Right ventricle myocardium inferior (tissue), 1 donor: ENCODE measurements at places on chromosomes 16 and 17.
A peak's percentile ranks its signal among the peaks of the same experiment; 100 is the strongest.

DNA sequence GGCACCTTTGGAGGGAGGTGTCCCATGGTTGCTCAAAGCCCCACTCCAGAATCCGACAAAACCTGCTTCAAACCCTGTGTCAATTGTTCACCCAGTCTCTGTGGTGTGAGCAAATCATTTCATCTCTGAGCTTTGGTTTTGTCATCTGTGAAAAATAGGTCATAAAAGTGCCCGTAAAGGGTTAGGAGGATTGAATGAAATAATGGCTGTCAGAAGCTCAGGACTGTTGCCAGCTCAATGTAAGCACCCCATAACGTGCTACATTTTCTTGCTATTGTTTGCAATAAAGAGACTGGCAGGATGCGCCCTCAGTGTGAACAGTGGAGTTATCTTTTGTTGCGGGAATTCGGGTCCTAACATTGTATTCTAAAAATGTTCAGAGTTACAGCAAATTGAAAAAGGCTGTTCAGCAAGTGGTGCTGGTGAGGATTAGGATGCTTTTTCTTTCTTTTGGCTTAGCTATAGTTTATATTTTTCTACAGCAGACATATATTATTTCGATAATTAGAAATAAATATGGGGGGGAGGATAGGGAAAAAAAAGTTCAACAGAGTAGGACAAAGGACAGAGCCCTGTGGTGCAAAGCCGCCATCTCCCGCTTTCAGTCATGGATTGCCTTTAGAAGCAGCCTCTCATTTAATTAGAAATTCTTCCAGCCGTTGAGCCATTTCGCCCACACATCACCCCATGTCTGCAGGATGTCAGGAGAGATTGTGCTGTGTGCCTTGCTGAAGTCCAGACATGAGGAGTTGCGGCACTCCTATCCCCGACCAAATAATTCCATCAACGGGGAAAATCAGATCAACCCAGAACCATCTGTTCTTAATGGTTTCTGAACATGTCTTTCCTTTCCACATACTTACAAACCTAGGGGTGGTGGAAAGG lies 20.9 kb upstream of the PYY start:
- no peak for DNase-seq

- no peak for DNase-seq
Measured at GRCh38 chr17:62626719-62627218, 701 bp upstream of the MRC2 start.

DNA sequence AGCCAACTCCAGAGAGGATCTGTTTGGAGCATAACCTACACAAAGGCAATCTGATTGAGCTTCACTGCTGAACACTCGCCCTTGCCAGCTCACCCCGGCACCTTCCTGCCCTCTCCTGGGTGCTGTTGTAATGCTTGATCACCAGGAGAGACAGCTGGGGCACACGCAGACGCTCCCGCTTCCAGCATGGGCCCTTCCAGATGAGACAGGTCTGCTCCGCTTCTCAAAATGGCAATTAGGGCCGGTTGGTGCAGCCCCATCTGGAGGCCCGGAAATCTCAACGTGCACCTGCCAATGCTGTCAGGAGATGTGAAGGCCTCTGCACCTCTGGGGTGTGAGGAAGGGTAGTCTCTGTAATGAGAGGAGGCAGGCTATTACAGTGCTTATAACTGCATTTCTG lies 206.1 kb downstream of the ABCC12 start:
- DNase-seq = peak; percentile 47

DNA sequence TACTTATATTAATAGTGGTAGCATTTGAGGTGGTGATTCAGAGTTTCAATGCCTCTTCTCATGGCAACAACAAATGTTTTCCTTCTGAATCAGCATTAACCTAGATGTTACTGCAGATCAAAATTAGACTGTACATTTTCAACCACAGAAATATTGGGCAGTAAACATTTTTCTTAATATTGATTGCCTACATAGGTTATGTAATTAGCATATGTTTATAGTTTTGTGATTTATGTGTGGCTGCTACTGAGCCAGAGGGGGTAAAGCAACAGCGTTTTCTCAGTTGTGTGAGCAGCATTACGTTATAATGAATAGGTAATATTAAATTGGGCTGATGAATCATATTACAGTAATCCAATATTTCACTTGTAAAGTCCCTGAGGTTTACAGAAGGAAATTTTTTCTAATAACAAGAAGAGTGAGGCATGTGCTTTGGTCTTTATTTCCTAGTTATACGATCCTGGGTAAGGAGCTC lies 18.8 kb upstream of the BMERB1 start:
- no peak for DNase-seq

- no peak for DNase-seq
Measured at GRCh38 chr17:46212634-46213435, 19.6 kb upstream of the KANSL1 start.
